NCI-H1417 (cell line): ENCODE measurements at places on chromosomes 7 and 10.

DNA sequence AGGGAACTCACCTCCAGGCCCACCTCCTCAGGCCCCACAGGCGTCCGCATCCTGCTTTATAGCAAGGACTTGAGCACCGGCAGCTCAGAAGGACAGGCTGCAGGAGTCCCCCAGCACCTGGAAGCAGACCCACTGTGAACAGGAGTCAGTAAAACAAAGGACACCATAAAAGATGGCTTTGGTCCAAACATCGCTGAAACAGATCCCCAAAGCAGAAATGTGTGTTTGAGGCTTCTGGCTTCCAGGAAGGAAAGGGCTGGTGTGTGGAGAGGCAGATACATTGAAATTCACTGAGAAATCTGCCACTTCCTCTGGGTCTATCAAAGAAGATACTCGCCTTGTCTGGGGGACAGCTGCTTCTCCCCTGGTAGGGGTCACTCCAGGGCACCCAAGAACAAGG lies 286.2 kb downstream of the PLXNA4 start:
- DNase-seq = no peak

GRCh38 chr10:130061760-130062159 lies 48.9 kb downstream of the C10orf143 start:
- no peak for DNase-seq

DNA sequence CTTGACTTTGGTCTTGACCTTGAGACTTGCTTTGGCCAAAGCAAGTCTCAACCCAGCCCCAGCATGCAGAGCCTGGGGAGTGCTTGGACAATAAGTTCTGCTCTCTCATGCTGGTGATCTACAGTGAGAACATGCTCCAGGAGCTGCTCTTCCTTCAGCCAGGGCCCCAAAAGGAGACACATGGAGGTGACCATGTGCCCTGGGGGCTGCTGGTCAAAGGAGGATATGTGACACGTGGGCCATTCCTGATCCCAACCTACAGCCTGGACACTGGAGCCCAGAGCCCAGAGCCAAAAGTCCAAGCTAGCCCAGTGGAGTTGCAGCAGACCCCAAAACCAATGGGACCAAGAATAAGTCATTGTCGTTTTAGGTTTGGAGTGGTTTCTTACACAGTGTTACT lies 78.2 kb upstream of the CHST15 start:
- DNase-seq = no peak

DNA sequence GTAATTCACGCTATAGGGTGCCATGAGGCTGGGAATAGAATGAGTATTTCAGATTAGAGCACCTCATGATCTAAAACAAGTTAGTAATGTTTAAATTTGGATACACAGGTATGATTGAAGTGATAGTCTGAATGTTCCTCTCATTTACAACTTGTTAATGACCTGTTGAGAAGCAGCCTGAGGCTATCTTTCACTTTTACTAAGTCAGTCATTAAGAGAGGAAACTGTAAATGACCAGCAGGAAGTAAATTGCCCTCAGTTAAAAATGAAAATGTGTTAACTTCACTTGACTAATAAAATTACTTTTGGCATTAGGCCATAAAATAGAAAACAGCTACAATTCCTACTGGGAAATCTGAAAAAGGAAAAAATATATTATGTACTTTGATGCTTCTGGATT lies 1042.0 kb downstream of the DNAJB9 start:
- DNase-seq = peak; percentile 58

GRCh38 chr10:74418285-74418872 lies 267.4 kb downstream of the ADK start:
- DNase-seq = peak; percentile 98

- no peak for DNase-seq
These were observed 73.6 kb upstream of the NEBL start for GRCh38 chr10:20970708-20971107.

DNA sequence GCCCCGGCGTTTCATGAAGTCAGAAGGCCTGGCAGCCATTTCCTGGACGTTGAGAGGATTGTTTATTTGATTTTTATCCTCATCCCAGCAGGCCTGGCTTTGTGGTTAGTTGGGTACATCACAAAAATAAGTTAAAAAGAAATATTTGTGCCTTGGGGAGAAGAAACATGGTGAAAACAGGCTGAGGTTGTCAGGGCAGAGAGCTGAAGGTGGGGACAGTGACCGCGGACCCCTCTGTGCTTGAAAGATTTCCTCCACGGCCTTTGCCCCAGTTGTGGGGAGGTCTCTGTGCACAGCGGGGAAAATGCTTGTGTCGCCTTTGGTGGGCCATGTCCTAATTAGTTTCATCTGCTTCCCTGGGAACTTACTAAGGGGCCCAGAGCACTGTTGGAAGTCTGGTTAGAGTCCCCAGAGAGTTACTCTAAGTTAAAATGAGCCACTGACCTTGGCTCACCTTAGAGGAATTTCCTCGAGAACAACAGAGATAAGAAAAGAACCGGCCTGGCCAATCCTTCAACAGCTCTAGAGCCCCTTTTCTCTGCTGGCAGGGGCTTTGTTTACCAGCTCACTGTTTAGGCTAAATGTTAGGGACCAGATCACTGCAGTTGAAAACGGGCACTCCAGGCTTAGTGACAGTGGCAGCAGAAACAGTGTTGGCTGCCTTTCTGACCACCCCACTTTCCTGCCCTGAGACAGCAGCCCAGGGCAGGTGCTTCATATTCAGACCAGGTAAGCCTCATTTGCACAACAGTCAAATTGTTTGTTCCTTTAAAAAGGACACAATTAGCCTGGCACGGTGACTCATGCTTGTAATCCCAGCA lies 37.9 kb downstream of the CRCP start:
- DNase-seq = no peak

DNA sequence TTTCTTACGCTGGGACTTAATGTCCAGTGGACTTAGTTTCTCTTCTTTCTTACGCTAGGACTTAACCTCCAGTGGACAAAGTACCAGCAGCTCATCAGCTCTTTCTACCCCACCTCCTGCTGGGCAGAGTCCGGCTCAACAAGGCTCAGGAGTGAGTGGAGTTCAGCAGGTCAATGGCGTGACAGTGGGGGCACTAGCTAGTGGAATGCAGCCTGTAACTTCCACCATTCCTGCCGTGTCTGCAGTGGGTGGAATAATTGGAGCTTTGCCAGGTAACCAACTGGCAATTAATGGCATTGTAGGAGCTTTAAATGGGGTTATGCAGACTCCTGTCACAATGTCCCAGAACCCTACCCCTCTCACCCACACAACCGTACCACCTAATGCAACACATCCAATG lies 199.7 kb downstream of the MLLT10 start:
- no peak for DNase-seq

DNA sequence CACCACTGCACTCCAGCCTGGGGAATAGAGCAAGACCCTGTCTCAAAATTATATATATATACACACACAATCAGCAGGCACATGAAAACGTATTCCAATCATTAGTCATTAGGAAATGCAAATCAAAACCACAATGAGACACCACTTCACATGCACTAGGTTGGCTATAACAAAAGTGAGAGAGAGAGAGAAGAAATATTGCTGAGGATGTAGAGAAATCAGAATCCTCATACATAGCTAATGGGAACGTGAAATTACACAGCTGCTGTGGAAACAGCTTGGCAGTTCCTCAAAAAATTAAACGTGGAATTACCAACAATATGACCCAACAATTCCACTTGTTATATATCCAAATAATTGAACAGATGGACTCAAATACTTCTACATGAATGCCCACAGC lies 43.3 kb upstream of the CNNM1 start:
- DNase-seq = no peak

- DNase-seq = no peak
These were observed 64.0 kb downstream of the MAD1L1 start for GRCh38 chr7:2168615-2169311.

DNA sequence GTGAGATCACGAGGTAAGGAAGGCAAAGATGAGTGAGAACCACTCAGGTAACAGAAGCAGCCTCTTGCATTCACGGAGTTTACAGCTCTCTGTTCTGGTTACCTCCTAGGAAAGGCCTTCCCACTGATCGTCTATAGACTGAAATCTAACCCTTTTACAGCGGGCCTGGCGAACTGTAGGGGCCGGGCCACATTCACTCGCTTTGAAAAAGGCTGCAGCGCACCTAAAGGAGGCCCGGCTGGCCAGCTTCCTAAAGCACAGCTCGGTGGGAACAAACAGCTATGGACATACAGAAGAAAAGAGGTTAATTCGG lies 565 bp downstream of the ATP5MK start:
- DNase-seq = peak; percentile 24

DNA sequence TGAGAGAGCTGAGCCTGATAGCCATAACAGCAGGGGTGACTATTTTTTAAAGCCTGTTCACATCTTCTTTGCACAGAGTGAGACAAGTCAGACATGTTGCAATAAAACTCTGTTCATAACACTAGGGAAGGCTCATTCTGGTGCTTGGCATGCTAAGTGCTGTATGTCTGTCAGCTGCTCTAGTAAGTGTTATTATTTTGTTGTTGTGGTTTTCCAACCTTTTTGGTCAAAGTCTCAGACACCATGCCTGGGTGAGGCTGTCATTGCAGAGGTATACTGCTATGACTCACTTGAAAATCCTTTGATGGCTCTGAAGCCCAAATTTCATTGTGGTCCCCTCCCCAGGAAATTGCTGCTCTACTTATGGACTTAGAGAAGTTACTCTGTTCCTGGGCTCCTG lies 129.7 kb downstream of the ADRA2A start:
- DNase-seq = no peak
